ENCODE measurements at places on chromosomes 12 and 14.

- no peak for DNase-seq
Observed at GRCh38 chr12:83320350-83320749, 633.6 kb downstream of the TMTC2 start.

GRCh38 chr12:63978519-63978918 lies 134.0 kb downstream of the SRGAP1 start:
- DNase-seq: no peak

- DNase-seq: no peak
Observed at GRCh38 chr14:53952533-53952932, 4.1 kb downstream of the BMP4 start.

DNA sequence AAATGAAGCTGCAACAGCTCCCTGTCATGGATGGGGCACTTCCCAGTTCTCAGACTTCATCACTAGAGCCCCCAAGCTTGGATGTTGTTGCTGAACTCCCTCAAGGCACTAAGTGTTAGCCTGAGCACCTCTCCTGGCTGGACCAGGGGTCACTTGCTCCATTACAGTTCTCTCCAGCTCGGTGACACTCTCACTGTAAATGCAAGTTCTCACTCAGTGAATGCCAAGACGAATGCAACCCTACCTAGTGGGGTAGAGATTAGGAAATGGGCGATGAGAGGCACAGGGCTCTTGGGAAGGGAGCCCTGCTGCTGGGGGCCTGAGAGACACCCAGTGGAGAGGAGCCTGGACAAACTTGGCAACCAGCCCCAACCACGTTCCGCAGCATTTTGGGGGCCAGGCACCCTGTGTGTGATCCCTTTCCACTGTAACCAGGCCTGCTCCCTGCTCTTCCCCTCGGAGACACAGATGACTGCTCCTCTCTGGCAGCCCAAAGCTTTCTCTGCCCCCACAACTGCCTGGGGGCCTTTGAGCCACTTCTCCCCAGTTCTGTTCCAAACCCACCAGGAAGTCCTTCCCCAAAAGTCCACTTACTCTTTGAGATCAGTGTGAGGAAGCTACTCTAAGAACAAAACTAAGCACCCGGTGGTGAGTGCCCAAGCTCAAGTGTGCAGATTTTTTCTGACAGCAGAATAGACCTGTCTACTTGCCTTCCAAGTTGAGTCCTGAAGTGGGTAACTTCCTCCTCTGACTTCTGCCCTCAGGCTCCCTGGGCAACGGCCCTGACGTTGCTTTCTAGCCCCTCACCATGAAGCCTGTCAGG lies 8.0 kb upstream of the SELPLG start:
- no peak for DNase-seq

- DNase-seq: no peak
Observed at GRCh38 chr14:20412411-20412810, 890 bp downstream of the TEP1 start.

DNA sequence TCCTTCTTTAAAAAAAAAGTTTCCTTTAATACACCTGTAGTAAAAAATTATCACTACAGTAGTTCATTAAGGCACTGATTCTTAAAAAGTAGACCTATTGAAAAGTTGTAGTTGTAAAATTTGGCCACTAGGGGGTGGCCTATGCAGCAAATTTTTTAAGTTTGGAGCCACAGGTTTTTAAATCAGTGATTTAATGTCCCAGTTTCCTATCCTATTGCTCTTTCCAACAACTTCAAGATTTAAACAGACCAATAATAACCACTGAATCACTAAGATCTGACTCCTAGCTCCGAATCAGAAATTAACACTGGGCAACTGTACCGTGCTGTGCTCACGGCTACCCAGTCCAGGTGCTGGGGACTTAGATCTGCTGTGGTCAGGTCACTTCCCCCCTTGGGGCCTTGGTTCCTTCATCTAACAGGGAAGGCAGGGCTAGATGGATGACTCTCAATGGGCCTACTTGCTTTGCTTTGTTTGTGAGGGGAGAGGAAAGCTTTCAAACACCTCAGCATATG lies 279.3 kb downstream of the MED13L start:
- DNase-seq: no peak

DNA sequence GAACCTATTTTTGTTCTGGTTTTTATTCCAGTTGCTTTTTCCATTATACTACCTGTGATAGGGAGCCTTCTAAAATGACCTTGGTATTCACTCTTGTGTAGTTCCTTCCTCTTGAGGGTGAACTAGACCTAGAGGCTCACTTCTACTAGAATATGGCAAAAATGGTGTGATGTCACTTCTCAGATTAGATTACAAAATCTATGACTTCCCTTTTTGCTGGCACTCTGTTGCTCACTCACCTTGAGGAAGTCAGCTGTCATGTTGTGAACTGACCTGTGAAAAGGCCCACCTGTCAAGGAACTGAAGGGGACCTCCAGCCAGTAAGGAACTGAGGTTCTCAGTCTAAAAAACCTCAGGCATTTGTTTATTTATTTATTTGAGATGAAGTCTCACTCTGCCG lies 5.7 kb downstream of the MIPOL1 start:
- DNase-seq: no peak

- DNase-seq: no peak
Observed at GRCh38 chr12:51883295-51883694, 4.6 kb upstream of the ANKRD33 start.

GRCh38 chr12:68043435-68043834 lies 54.2 kb downstream of the IFNG-AS1 start:
- DNase-seq: no peak

DNA sequence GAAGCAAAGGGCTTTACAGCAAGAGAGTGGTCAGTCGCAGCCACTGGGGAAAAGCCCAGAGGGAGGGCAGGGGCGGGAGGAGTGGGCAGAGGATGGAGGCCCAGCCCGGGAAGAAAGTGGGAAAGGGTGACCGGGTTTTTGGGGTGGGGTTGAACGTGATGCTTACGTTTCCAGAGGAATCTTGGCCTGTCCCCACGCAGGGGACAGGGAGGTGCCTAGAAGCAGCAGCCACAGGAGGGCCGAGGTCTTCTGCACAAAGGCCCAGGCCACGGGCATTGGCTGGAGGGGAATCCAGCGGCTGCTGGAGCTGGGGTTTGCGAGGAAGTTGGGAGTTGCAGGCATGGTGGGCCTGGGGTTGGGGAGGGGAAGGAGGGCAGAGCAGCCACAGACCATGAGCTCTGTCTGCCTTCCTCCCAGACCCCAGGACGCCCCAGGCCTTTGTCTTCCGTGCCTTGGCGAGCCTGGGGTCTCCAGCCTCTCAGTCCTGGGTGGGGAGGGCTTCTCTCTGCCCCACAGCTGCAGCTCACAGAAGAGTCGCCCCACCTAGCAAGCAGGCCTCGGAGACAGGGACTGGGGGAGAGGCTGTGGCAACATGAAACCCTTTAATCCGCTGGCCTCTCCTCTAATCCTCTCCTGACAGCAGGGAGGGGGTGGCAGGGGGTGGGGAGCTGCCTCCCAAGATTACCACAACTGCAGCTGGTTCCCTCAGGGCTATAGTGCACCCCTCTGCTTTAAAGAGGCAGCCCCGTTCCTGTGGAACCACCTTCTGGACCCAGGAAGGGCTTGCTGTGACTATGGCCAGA lies at the start of gene CACNA2D4:
Gene CACNA2D4, minus strand, starts transcription at position 572 of the 803 bp plus-strand sequence. Its CDS starts 179 bp downstream, at position 393.
- DNase-seq: no peak

DNA sequence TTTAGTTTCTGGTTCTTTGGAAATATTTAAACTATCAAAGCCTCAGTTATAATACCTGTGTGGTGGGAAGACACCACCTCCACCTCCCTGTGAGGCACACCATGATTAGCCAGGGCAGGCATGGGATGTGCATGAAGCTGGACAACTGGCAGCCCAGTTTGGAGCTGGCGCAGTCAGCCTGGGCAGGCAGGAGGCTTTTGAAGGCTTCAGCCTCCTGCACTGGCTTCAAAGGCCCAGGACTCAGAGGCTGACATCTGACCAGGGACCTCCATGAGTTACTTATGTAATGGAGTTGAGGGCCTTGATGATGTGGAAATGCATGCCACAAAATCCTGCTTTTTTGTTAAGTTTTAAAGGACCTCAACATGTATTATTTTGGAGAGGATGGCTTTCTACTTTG lies 30.3 kb downstream of the C14orf132 start:
- no peak for DNase-seq

GRCh38 chr14:102590667-102591099 lies 1.8 kb upstream of the RCOR1 start:
- DNase-seq: no peak

- DNase-seq: no peak
Observed at GRCh38 chr12:31887109-31887811, 72.0 kb upstream of the RESF1 start.

GRCh38 chr14:36988568-36988967 lies 183.8 kb downstream of the SLC25A21 start:
- no peak for DNase-seq

GRCh38 chr14:70782361-70782760 lies 27.0 kb downstream of the MAP3K9 start:
- DNase-seq: no peak

DNA sequence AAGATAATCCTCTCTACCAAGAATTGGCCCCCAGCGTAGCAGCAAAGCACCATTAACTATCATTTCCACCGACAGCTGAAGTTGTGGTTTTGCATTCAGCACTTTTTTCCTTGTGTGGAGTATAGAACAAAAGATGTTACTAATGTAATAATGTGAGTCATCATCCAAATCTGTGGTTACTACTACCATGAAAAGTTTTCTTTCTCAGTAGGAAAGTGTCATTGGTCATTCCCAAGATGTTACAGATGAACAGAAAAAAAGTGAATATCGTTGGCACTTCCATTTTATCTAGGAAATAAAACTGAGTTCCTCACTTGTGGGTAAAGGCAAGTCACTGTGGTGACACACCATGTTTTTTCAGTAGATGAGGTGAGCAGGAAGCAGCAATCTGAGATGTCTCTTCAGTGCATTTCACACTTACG lies 30.3 kb upstream of the IFNG start:
- no peak for DNase-seq

DNA sequence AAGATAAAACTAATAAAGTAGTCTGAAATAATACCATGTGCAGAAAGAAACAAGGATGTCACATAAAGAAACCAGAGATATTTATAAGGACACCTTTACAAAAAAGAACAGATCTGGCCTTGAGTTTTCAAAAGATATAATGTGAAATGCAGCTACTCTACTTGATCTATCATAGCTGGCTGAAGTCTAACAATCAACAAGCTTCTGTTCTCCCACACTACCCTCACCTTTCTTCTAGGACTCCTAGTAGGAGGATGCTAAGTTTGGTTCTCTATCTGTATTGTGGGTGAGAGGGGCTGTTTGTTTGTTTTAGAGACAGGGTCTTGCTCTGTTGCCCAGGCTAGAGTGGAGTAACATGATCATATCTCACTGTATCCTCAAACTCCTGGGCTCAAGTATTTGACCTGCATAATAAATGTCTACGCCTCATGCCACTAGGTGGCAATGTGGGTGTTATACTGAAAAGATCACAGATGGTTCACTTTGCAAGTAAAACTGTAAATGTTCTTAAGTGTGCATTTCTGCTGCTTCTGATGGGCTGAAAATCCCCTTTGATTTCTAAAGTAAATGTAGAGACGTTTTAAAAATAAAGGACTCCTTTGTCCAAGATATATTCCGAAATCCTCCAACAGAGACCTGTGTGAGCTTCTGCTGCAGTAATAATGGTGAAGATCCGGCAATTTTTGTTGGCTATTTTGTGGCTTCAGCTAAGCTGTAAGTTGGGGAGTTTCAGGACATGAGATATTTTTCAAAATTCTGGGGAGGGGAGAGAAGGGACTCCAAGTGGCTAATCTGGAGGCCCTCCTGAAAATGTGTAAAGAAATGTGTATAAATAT lies 269.3 kb downstream of the DAD1 start:
- DNase-seq: no peak

- DNase-seq: no peak
Observed at GRCh38 chr14:88129306-88130056, 124.5 kb downstream of the GPR65 start.

DNA sequence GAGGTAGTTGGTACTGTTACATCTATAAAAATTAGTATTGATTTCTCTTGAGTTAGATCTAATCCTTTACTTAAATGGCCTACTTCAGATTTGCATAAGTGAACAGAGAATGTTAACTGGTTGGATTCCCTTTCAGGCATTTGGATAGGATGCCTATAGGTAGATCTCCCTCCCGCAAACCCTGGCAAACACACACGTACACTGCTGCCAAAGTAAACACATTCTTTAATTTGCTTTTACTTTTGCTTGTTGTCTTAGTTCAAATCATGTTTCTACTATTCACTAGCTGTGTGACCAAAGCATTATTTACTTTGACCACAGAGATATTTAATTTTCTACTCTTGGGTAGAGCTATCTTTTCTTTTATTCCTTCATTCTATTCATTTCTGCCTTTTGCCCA lies 936.1 kb upstream of the FBXO33 start:
- DNase-seq: peak; percentile 55

GRCh38 chr14:81363746-81364378 lies 36.3 kb downstream of the STON2 start:
- no peak for DNase-seq

DNA sequence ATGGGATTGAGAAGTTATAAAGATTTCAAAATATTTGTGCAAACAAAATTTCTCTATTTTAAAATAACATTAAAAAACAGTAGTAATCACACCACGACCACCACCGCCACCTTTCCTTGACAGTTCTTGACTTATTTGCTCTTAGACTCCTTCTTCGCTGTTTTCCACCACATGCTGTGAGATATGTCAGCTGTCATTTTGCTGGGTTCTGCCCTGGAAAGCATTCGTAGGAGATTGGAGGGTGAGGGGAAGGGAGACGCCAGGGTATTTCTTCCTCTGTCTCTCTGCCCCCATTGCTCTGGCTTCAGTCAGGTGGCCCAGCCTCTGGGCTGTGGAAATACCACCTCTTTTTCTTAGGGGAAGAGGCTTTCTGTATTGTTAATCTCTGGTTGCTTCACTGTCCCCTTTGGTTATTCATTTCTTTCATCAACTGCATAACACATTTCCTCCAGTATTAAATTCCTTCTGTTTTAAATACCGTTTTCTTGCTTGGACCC lies 186.2 kb downstream of the NEDD1 start:
- no peak for DNase-seq

DNA sequence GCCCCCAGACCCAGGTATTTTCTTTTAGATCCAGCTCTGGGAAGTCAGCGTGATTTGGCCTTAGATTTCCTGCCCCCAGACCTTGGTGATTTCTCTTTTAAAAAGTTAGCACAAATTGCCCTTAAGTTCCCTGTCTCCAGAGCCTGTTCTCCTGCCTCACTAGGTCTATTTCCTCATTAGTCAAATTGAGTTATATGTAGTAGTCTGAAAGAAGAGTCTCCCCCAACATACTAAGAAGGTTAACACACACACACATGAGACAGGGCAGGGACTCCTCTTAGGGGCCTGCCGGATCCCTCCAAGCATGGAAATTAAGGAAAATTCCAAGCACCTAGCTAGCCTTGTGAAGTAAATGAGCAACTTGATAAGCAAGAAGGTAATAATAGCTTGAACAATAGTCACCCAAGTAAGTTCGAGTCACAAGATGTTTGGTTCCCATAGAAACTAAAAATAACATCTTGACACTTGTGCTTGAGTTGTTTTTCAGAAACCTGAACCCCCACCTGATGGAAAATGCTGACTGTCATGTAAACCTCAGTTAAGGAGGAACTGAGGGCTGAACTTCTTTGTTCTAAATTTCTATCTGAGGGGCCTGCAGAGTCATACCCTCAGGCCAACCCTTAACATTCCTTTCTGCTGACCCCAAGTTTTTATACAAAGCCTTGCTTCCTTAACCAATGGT lies 51.6 kb downstream of the CAND1 start:
- no peak for DNase-seq

- no peak for DNase-seq
Observed at GRCh38 chr12:97556302-97556779, 93.7 kb downstream of the RMST start.

Data from NCI-H2081 treated with DMSO at 0.1 percent for 48 hours (cell line).